NCI-H1694 (cell line): ENCODE measurements at places on chromosomes 2 and 18.

GRCh38 chr2:106758901-106759497, 127.0 kb downstream of the ST6GAL2 start:
- DNase-seq, result no peak

GRCh38 chr18:63336366-63337099, 17.0 kb upstream of the BCL2 start:
- no peak for DNase-seq

GRCh38 chr2:201866643-201867473, 60.5 kb downstream of the CDK15 start:
- no peak for DNase-seq

GRCh38 chr2:190545555-190546385, 11.2 kb upstream of the NEMP2 start:
- DNase-seq, result no peak

DNA sequence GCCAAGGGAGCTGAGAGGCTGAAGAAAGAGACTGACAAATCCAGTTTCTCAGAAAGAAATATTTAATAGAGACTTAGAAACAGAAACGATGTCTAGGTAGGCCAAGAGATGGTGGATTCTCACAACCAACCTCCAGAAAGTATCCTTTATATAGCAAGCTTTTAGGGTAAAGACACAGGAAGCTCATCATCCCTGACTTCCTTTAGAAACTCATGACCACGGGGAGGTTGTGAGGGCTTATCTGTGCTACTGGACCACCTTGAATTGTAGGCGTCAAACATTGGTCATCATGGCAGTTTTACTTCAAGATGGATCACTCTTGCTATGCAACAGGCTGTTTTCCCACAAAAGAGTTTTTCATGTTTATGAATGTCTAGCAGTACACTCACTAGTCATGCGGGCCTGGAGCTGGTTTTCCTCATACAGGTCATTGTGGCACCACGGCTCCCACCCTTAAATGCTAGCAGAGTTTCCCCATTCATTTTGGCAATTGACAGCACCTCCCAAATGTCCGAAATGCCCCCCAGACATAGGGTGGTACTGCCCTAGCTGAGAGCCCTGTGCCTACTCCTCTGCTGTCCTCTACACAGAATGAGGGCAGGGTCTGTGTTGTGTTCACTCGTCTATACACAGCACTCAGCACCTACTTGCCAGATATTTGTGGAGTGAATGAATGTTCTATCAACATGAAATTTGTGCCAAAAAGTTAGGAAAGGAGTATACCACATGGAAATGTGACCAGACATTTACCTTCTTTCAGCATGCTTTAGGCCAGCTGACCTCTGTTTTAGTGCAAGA, 89.0 kb downstream of the TMEM247 start:
- no peak for DNase-seq

GRCh38 chr2:67613227-67613626, 216.1 kb downstream of the ETAA1 start:
- DNase-seq, result no peak

GRCh38 chr2:55119711-55120487, 69.6 kb upstream of the RTN4 start:
- no peak for DNase-seq

DNA sequence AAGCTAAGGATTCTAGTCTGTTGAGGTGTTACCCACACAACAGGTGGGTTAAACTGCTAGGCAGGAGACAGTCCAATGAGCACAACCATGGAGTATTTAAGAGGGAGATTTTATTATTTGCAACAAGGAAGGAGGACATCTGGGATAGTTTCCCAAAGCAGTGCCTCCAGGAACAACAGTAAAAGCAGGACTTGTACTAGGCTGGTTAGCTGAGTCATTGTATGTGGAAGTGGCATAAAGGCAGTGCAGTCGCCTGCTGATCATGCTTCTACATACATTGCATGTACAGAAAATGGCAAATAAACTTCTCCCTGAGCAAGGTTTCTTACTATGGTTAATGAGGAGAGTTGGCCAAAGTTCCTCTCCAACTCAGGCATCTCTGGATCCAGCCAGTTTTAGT, 46.1 kb upstream of the CYTIP start:
- DNase-seq, result no peak

DNA sequence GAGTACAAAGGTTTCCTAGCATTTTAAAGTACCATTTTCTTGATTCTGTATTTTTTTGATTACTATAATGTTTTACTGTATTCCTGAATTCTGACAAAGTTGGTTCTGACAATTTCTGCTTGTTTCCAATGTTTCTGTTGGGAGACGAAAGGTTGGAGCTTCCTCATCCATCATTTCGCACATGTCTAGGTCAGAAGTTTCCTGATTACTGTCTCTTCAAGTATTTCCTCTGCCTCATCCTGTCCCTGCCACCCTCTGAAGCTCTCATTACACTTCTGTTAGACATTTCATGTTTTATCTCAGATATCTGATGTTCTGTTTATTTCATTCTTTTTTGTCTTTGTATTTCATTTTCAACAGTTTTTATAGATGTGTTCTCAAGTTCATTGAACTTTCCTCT, 895.8 kb downstream of the TSN start:
- DNase-seq, result no peak

DNA sequence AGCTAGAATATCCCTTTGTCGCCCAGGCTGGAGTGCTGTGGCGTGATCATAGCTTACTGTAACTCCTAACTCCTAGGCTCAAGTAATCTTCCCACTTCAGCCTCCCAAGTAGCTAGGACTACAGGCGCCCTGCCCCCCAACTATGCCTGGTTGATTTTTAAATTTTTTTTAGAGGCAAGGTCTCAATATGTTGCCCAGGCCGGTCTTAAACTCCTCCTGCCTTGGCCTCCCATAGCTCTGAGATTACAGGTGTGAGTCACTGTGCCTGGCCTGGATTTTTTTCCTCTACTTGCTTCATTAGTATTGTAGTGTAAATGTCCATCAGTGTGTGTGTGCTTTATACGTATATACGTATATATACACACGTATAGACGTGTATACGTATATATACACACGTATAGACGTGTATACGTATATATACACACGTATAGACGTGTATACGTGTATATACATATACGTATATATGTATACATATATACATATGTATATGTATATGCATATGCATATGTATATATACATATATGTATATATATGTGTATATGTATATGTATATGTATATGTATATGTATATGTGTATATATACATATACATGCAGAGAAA, 124.4 kb downstream of the DIS3L2 start:
- DNase-seq, result no peak

DNA sequence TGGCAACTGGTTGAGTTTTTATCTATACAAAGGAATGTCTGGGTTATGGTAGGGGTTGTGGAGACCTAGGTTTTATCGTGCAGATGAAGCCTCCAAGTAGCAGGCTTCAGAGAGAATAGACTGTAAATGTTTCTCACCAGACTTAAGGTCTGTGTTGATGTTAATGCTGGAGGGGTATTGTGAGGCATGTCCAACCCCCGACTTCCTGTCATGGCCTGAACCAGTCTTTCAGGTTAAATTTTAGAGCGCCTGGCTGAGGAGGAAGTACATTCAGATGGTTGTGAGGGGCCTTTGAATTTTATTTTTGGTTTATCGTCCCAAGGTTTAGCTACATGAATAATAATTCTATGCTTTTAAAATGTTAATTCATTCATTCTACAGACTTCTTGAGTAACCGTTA, 435.1 kb downstream of the DLGAP1 start:
- no peak for DNase-seq

DNA sequence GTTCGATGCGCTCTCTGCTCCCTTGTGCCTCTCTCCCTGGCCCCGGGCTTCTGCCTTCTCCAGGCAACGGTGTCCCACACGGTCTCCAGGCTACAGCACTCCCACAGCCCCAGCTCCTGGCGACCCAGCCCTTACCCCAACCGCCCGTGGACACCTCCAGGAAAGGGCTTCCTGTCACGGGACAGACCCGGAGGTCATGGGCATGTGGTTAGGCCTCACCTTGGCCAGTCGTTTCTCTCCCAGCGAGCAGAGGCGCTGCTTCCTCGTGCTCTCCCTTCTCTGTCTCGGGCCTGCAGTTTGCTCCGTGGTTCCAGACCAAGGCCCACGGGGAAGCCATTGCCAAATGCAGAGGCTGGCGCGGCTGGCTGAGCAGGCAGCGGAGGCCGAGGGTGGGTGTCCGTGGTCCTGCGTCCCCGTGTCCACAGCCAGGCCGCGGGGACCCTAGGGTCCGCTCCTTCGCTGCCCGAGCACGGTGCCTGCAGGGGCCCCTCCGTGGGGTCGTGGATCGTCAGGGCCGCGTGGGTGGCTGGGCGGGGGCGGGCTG, 61.0 kb upstream of the IL1RL1 start:
- DNase-seq, result no peak

- no peak for DNase-seq
These were observed 126.2 kb upstream of the ZNF516 start for GRCh38 chr18:76621226-76621625.

- no peak for DNase-seq
These were observed 96.4 kb downstream of the TCF4 start for GRCh38 chr18:55491616-55492015.

DNA sequence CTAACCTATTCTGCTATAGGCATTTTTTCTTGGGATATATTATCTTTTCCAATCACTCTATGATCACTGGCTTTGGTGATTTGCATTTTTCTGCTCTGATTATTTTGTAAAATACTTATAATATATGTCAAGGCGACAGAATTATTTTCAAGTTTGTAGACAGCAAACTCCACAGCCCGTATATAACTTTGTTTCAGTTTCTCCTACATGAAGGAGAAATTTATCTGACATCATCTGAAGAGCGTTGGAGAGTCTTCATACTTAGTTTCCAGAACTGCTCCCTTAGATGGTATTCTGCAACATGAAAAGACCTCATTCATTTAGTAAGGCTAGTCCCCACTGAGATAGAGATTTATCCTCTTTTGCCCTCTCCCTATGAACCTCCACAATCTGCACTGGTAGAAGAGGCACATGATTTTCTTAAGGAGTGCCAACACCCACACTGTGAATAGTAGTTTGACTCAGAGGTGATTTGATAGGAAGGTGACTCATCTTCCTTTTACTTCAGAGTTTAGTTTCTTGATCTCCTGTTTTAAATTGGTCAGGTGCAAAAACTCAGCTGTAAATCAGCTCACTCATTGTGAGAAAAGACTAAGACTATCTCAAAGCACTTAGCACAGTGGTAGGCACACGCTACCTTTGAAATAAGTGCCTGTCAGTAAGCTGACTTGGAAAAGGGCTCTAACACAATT, 1848.6 kb upstream of the CELF4 start:
- no peak for DNase-seq

DNA sequence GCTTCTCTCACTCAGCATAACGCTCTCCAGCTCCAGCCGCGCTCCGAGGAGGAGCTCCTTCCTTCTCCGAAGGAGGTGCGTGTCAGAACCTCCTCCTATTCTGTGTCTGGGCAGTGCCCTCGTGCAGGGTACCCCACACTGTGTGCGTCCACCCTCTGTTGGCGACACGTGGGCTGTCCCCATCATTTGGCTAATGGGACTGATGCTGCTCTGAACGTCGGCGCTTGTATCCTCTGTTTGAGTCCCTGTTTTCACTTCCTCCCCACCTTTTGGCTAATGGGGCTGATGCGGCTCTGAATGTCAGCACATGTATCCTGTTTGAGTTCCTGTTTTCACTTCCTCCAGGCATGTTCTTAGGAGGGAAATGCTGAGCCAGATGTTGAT, 22.2 kb downstream of the KCNG2 start:
- DNase-seq, result no peak

- DNase-seq, result no peak
These were observed 128.4 kb downstream of the RNF152 start for GRCh38 chr18:61764381-61764780.

DNA sequence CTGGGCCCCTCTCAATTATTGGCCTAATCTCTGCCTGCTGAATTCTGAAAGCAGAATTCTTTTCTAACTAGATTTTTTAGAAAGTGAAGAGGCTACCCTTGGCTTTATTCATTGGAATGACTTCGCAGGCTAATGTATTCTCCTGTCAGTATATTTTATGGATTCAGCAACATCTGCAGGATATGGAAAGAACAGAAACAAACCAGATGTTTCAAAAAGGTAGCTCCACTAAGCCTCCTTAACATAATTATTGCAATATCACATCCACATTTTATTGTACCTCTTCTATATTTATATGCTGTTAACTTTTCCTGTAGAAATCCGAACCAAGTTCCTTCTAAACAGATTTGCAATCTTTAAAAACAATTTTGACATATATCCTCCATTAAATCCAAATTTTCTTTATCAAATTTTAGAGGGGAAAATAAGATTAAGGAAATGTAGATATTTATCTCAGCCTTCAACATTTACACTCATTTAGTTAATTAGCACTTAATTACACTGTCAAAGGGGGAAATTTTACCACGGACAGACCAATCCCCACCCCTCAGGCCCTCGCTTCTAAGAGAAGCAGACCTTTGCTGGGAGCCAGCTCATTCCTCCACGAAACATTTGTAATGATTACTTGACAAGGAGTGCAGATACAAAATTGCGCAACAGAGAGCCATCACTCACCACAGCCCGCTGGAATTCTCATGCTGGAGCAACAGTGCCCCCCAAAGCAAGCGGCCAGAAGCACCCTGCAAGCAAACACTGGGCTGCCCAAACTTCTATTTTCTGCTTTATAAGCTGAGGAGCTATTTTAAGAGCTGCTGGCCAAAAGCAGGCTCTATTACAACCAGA, 253.4 kb downstream of the ETAA1 start:
- DNase-seq, result no peak

DNA sequence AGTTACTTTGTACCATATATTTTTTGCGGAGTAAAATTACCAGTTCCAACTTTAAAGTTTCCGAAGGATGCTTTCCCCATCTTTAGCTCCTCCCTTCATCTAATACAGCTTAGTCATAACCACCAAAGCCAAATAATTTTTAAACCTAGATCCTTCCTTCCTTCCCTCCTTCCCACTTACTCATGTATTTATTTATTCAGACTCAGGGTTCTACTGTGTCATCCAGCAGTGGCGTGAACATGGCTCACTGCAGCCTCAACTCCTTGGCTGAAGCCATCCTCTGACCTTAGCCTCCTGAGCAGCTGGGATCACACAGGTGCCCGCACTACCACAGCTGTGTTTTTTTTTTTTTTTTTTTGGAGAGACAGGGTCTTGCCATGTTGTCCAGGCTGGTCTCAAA, 4.4 kb downstream of the LPIN2 start:
- no peak for DNase-seq

DNA sequence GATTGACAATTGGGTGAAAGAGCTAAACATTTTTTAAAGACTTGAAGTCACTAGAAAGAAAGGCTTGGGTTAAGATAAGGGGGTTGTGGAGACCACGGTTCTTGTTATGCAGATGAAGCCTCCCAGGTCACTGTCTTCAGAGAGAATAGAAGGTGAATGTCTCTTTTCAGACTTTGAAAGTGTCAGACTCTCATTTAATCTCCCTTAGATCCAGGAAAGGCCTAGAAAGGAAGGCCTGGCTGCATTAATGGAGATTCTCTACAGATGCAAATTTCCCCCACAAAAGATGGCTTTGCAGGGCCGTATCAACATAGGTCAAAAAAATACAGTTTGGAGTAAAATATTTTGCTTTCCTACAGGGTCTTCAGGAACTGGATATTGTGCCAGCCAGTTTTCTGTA, 193.9 kb downstream of the RTP5 start:
- no peak for DNase-seq

DNA sequence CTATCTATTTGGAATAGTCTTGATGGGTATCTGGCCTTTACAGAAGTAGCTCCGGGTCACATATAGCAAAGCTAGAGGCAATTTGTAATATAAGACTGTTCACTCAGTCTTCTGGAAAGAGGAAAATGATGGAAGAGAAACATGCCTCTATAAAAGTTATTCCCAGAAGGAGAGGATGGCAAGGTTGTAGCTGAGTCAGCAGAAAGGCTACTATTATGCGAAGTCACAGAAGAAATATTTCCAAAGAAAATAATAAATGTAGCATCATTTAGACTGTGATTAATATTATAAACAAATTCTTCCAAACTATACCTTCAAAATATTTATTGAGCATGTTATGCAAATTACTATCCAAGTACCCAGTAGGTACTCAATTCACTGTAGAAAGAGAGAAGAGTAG, 1027.7 kb upstream of the TMEFF2 start:
- DNase-seq, result no peak
